ENCODE measurements at places on chromosomes 12 and 14.
A peak's percentile ranks its signal among the peaks of the same experiment; 100 is the strongest.

GRCh38 chr14:59036134-59036533 is 152.3 kb upstream of the DAAM1 start:
- DNase-seq = no peak

GRCh38 chr12:130916241-130916911 is 37.3 kb upstream of the ADGRD1 start:
- DNase-seq = peak; percentile 48

GRCh38 chr12:94255006-94255405 is 106.6 kb downstream of the PLXNC1 start:
- DNase-seq = no peak

DNA sequence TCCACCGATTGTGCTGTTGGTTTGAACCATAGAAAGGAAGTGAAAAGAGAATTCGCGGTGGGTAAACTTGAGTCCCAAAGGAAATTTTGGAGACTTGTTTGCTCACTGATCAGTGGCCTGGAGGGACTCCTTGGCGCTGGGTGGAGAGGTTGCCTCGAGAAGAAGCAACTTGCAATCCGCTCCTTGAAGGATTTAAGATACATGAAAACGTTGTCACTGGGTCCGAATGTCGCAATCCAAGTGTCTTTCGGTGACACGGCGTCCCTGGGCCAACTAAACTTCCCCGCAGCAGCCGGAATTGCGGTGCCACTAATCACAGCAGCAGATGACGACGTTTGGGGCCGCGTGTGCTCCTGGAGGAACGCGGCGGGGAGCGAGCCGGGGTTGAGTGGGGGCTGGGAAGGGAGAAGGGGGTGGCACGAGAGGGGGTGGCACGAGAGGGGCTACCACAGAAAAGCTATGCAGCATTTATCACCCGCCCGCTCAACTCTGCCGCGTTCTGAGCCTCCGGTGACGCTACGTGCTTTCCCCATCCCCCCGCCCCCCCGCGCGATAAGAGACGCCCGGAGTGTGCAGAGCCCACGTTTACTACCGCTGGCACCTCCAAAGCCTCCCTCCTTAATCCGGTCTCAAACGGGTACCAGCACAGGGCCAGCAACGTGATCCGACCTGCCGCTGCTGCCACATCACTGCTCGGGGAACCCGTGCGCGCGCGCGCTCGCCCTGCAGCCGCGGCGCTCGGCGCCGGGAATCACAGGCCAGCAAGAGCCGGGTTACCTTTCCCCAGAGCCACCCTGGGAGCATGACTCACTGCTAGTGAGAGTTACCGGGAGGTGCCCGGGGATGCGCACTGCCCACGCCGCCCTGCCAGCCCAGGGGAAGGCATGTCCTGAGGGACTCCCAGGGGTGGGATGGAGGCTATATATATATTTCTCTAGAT is 833 bp upstream of the BHLHE41 start:
- DNase-seq = peak; percentile 69

- no peak for DNase-seq
These were observed 117.3 kb upstream of the CAND1 start for GRCh38 chr12:67151886-67152285.

DNA sequence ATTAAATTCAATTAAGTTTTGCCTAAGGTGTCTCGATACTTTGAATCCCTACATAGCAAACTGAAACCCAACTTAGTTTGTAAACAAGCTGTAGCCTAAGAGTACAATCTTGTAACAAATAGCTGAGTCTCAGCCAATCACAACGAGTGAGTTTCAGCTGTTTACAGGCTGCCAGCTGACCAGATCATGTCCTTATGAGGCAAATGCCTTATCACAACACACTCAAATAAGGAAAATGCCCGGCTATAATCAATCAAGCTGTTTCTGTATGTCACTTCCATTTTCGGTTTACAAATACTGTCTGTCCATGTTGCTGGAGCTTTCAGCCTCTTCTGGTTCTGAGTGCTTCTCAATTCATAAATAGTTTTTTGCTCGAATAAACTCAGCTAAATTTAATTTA is 943.8 kb downstream of the SLC16A7 start:
- DNase-seq = no peak
